GM12891 (cell line): ENCODE measurements at places on chromosomes 7 and 10.

DNA sequence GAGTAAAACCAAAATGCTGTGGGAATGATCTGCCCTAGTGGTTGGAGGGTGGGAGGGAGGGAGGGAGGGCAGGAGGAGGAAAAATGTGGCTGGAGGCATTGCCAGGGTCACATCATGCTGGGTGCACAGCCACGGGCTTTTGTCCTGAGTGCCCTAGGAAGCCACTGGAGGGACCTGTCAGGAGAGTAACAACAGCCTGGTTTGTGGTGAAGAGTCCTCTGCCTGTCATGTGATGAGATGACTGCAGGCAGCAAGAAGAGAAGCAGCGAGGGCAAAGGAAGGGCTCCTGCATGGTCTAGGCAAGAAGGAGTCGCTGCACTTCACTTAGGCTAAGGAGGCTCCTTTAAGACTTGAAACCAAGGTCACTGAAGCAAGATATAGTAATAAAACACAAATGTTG lies 65.6 kb downstream of the PKD1L1 start:
- DNase-seq = no peak

- DNase-seq = no peak
Measured at GRCh38 chr7:92768501-92769393, 67.6 kb downstream of the CDK6 start.

DNA sequence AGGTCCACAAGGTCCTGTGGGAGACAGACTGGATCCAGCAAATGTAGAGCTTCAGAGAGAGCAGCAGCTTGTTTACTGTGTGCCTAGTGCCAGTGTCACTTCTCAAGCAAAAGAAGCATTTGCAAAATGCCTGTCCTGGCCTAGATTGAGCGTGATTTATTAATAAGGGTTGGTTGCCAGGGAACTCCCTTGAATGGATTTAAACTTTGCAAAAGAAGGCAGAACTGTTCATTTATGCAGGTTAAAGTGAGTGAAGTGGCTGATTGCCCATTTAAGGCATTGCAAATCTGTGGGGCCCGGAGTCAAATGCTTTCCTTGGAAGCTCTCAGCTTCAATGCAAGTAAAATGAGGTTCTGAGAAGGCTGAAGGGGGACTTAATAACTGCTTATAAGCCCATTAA lies 71.3 kb downstream of the CDHR3 start:
- no peak for DNase-seq

- DNase-seq = no peak
Measured at GRCh38 chr7:48305661-48306060, 134.4 kb downstream of the ABCA13 start.
